ENCODE measurements at places on chromosomes 5 and 9.

DNA sequence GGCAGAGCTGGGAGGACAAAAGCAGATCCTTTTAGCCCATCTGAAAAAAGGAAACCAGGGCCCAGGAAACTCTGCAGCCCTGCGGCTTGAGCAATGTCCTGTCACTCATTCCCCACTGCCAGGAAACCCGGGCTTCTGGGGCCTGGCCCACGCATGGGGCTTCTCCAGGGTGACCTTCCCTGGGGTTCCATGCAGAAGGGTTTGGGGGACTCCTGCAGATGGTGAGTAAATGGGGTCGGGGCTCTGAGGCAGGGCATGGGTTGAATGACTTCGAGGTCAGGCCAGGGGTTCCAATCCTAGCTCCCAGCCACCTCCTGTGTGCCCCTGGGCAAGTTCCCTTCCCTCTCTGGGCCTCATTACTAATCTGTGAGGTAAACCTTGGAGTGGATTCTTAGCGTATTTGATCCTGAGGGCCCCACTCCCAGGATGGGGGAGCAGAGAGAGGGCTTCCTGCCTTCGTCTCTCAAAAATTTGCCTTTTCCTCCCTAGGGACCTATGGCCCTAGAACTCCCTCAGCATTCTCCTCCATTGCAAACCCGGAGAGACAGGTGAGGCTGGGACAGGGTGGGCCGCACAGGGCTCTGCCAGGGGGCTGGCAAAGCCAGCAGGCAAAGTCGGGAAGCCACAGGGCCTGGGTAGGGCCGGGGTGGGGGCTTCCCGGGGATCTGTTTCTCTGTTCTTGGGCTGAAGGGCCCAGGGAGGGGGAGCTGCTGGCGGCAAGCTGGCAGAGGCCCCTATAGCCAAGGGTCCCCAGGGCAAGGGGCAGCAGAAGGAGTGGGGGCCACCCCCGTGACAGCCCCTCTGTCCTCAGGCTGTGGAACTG, 25.8 kb downstream of the ADGRD2 start:
- no peak for DNase-seq

- no peak for DNase-seq
Measured at GRCh38 chr9:97220894-97221477, 86.5 kb upstream of the CCDC180 start.

DNA sequence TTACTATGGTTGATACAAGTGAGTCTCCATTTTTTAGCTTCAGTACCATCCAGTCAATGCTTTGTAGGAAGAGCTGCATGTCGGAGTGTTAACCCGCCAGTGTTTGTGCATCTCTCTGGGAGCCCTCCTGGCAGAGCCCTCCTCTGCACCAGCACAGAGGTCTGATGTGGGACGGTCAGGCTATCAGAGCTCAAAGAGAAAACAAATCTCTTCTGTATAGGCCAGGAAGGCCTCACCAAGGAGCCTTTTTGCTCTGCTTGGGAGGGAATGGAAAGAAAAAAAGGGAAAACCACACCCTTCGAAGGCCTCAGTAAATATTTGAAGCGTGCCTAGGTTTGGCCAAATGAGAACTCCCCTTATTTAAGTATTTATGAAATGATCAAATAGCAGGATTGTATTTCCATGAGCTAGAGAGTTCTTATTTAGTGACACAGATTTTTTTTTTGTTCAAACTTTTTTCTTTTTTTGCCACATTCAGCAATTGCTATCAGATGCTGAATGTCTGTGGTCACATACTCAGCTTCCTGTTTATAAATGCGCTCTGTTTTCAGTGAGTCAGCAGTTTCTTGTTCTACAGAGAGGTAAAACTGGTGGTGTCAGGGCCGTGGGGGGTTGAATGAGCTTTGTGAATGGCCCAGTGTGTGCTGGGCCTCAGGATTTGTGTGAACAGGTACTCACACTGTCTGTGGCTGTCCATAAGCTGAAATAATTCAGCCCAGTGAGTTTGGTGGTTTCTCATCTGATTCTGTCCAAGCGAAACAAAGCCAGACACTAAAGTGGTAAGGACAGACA, 226.6 kb downstream of the SNX18 start:
- DNase-seq = peak; percentile 51

GRCh38 chr5:17312358-17312757, 94.9 kb downstream of the BASP1 start:
- no peak for DNase-seq

- no peak for DNase-seq
Measured at GRCh38 chr5:67299231-67299735, 102.7 kb upstream of the CD180 start.
